ENCODE measurements at places on chromosomes 4 and X. TPM values are rescaled to one million over a fixed set of nuclear protein-coding genes. Genes with fewer than 3 reads are reported as not detected.

GRCh38 chr4:23212558-23212957 lies 519.8 kb downstream of the GBA3 start:
- DNase-seq: no peak

DNA sequence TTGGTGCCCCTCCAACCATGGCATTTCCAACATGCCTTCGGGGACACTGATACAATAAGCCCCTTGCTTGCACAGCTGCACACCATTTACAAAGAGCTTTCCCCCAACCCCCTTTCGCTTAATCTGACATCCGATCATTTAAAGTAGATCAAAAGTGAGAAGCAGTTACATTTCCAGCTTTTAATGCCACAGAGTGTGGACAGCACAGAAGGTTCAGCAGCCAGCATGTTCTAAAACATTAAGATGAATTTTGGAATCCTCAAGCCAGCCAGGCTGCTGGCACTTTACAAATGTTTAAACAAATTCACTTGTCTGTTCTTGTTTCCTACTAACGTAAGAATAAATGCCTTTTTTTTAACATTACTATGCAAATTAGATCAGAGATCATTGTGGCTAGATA lies 284.4 kb upstream of the LDB2 start:
- no peak for DNase-seq

GRCh38 chr4:153963216-153963615 lies 174.3 kb upstream of the SFRP2 start:
- no peak for DNase-seq

- no peak for DNase-seq
Observed at GRCh38 chrX:129522184-129523078, 859 bp downstream of the SMARCA1 start.

DNA sequence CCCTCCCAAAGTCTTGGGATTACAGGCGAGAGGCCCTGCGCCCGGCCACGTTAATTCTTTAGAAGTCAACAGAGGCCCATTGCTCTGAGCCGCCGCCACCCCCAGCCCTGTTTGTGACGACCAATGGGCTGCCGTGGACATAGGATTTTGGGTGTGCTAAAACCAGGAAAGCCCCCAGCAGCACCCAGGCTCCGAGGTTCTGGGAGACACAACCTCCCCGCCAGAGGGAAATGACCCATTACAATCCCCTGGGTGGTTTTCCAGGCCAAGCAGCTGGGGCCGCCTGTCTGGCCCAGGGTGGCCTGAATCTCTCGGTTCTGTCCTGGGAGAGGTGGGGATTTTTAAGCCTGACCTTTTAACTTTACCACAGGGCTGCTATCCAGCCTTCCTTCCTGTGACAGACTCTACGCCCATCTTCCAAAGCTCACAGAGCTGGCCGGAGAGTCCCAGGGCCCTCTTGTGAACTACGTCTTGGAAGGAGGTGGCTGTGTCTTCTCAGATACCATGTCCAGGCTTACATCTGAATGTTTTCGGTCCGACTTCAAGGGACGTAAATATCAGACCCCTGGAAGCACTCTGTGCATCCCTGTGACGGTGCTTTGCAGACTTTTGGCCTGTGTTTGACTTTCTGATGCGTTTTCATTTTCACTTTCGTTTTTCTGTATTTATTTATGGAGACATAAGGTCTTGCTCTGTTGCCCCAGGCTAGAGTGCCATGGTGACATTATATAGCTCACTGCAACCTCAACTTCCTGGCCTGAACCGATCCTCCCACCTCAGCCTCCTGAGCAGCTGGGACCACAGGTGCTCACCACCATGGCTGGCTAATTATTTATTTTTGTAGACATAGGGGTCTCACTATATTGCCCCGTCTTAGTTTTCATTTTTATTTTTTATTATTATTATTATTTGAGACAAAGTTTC lies 36.0 kb downstream of the P2RY8 start:
- no peak for DNase-seq

- no peak for DNase-seq
Observed at GRCh38 chr4:77092975-77093374, 17.2 kb upstream of the CCNI start.

DNA sequence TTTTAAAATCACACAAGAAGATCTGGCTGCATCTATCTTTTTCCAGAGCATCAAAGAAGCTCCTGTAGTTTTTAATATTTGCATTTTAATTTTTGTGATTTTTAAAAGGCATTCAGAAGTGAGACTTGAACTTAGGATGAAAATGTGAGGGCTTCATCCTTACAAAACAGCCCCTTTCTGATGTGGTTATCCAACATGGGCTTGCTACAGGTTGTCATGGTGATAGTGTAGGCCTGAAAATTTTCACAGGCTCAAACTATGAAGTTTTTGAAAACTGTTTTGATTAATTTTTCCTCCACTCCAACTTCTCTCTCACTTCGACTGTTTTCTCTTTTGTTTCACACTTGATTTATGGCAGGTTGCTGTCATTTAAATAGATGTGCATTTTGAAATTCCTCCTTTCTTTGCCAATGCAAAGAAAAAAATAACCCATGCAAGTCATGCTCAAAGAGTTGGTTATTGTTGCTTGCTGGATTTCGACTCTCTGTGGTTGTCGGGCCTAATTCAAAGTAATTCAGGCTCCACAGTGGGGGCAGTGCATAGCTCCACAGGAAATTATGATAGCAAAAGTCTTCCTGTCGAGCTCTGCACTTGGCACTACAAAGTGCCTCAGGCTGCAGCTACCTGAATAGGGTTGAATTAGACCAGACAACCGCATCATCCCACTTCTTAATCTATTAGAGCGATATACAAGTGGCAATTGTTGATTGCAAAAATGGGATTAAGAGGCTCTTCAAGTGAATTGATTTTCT lies 201.0 kb upstream of the GPR101 start:
- no peak for DNase-seq

DNA sequence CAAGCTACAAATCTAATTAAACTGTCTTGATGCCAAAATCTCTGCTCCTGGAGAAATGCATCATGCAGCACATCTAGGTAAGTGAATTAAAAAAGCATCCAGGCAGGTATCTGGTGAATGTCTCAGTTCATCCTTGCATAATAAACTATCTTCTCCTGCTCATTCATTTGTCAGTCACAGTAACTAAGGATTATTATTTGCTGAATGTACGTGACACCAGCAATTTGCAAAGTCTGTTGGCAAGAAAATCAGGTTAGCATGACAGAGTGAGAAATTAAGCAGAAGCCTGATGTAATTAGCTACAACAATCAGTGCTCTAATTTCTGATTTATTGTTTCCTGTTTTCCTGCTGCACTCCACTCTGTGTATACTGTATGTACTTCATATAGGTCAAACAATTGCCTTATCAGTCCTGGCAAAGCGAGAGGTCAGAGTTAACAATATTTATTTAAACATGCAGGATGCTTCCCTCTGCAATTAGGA lies 213.6 kb downstream of the FBXO8 start:
- DNase-seq: no peak

The MSX1 gene
- total RNA-seq: 24.6 TPM

The ADRA2C gene
- total RNA-seq: 232 TPM

The PARM1 gene
- total RNA-seq: 127 TPM

The PPEF1 gene
- total RNA-seq: not detected

All from thoracic aorta (tissue), 2 donors.